ENCODE measurements at places on chromosomes 1 and 21.

DNA sequence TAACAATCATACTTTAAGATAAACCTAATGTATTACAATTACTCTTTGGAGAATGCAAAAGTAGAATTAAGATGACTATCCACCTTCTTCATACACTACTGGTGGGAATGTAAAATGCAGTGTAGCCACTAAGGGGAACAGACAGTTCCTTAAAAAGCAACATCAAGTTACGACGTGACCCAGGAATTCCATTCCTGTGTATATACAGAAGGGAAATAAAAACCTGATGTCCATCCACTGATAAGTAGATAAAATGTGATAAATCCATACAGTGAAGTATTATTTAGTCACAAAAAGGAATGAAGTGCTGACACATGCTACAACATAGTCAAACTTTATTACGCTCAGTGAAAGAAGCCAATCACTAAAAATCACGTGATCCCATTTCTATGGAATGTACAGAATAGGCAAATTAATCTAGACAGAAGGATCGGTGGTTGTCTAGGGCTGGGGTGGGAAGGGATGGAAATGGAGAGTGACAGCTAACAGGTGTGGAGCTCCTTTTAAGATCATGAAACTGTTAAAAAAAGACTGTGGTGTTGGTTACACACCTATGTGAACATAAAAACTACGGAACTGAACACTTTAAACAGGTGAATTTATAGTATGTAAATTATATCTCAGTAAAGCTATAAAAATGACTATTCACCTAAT, 42.1 kb downstream of the NRIP1 start:
- no peak for DNase-seq

DNA sequence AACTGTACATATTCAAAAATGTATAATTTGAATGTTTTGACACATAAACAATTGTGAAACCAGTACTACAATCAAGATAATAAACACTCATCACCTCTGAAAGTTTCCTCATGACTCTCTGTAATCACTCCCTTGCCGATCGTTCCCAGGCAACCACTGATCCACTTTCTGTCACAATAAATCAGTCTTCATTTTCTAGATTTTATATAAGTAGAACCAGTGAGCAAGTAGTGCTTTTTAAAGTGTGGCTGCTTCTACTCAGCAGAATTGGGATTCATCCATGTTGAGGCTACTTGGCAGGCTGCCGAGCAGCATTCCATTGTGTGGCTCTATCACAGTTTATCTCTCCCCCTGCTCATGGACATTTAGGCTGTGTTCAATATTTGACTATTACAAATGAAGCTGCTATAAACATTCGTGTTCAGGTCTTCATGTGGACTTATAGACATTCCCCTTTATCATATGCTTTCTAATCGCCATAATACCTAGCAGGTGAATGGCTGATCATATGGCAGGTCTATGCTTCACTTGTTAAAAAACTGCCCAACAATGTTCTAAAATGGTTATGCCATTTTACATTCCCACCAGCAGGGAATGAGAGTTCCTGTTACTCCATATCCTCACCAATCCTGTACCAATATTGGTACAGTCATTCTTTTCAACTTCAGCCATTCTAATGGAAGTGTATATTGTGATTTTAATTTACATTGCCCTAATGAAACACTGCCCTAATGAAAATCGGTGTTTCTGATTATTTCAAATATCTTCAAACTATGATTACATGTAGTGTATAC, 20.5 kb downstream of the TEX38 start:
- no peak for DNase-seq

GRCh38 chr1:151604291-151604690, 7.6 kb upstream of the SNX27 start:
- DNase-seq, result no peak

DNA sequence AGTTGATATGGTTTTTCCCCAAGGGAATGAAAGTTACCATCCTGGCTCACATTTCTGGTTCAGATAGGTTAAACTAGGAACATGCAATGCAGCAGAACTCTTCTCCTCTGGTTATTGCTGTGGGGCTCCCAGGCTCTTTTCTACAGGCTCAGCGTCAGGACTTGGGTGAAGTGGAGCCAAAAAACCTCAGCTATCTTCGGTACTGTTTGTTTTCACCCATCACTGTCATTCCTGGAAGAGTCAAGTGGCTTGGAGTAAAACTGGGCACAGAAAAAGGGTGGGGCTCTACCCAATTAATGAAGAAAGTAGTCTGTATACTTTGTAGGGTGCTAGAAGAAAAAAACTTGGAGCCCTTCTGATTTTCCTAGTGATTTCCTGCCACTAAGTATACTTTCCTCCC, 9.4 kb downstream of the WNT2B start:
- no peak for DNase-seq

DNA sequence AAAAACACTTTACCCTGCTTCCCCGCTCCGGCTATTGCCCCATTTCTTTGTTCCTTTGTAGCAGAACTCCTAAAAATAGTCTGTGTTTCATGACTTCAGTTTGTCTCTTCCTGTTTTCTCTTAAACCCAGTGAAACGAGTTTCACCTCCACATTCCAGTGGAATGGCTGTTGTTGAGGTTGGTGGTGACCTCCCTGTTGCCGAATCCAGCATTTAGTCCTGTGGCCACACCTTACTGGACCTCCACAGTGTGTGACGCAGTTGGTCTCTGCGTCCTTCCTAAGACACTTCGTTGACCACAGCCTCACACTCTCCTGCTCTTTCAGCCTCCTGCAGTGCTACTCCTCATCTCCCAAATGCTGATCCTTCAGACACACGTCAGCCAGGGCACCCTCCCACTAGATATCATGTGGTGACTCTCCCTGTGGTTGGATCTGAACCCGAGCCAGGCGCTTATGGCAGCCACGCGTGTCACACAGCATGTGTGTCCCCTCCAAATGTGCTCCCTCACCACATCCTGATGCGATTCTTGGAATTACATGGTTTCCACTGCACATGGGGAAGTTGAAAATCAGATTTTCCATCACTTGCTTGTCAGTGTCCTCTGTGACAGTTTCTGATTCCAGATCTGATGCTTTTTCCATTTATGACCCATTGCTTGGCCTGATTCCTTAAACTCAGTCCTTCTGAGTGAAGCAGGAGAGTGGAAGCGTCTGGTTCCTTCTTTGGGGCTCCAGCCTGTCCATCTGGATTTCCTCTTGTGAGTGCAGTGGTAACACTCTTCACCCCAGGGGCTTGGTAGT, 99.1 kb upstream of the ARTN start:
- DNase-seq, result peak; percentile 90

DNA sequence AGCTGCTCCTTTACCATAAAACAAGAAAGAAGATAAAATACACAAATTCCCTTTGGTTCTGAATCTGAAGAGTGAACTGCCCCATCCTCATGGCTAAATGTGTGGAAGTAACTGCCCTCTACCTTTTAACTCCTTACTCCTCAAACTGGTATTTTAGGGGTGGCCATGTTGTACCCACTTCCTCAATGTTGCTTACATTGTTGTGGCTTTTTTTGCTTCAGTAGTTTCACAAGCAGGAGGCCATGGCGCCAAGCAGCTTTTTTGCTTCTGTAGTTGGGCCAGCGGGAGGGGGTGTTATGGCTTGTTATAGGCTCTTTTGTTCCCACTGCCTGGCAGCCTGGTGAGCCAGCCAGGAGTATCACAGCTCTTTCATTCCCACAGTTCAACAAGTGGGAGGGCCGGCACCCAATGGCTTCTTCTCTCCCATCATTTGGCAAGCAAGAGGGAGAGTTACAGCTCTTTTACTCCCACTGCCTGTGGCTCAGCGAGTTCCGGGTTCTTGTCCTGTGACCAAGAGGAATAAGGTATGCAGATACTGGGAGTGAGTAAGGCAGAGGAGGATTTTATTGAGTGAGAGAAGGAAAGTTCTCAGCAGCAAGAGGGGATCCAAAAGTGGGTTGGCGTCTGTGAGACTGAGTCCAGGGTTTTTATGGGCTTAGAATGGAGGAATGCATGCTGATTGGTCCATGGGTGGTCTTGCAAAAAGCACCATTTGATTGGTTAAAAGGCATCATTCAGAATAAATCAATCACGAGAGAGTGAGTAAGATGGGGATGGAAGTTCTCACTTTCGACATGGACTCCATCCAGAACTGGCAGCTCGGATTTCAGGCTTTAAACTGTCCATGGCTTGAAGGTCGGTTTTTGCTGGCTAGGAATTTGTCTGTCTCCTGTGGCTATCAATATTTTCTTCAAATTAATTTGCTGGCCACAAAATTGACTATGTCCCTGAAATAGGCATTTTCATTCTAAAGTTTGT, 429.6 kb downstream of the HLX start:
- no peak for DNase-seq

DNA sequence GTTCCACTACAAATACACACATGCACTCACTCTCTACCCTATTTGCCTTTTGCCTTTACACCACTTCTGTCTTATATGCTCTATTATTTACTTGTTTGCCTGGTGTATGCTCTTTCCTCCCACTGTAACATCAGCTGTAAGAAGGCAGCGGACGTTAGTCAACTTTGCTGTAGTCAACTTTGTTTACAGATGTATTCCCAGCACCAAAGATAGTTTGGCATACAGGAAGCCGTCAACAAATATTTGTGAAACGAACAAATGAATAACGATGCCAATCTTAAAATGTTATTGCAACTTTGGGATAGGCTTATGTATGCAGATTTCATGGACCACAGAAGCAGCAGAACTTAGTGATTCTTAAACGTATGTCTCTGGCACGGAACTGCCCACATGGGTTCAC, 138.3 kb upstream of the GALNT2 start:
- DNase-seq, result no peak

DNA sequence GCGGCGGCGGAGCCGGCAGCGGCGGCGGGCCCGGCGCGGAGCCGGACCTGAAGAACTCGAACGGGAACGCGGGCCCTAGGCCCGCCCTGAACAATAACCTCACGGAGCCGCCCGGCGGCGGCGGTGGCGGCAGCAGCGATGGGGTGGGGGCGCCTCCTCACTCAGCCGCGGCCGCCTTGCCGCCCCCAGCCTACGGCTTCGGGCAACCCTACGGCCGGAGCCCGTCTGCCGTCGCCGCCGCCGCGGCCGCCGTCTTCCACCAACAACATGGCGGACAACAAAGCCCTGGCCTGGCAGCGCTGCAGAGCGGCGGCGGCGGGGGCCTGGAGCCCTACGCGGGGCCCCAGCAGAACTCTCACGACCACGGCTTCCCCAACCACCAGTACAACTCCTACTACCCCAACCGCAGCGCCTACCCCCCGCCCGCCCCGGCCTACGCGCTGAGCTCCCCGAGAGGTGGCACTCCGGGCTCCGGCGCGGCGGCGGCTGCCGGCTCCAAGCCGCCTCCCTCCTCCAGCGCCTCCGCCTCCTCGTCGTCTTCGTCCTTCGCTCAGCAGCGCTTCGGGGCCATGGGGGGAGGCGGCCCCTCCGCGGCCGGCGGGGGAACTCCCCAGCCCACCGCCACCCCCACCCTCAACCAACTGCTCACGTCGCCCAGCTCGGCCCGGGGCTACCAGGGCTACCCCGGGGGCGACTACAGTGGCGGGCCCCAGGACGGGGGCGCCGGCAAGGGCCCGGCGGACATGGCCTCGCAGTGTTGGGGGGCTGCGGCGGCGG, 1.0 kb downstream of the ARID1A start:
- no peak for DNase-seq

DNA sequence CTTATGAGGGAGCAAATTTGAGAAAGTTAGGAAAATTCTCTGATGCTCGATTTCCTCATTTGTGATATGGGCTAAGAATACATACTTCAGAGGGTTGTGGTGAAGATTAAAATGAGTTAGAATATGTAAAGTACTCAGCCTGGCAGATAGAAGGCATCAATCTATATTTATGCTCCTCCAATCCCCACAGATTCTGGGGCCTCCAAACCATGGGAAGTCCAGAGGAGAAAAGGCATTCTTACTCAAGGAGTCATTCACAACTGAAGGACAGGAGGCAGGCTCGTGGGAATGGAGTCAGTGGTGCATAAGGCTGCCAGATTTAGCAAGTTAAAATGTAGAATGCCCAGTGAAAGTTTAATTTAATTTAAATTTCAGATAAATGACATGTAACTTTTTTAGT, 330.0 kb upstream of the POU3F1 start:
- no peak for DNase-seq

DNA sequence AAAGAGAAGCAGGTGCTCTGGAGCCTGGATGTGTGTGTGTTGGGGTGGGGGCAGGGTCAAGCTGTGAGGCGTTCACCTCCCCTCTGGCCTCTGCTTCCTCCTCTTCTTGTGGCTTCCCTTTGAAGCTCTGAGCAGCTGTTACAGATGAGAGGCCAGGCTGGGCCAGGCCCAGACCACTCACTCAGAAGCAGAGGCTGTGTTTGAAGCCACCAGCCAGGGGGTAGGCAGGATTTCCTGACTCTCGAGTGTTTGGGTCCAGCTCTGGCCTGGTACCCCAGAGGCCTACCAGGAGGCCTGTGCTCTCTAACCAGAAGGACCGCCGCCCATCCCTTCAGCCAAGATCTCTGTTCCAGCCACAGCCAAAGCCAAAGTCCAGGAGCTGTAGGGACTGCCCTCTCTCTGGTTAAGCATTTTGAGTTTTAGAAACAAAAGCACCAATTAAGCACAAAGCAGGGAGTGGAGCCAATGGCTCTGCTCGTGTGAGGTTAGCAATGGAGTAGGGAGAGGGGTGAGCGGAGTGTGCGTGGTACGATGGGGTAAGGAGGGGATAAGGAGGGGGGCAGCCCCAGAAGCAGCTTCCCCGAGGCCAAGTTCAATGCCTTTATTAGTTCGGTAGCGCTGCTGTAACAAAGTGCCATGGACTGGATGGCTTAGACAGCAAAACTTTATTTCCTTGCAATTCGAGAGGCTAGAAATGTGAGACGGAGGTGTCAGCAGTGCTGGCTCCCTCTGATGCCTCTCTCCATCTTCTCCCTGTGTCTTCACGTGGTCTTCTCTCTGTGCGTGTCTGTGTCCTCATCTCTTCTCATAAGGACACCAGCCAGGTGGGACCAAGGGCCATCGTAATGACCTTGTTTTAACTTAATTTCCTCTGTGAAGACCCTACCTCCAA, 20.5 kb downstream of the RCSD1 start:
- DNase-seq, result peak; percentile 70
